ENCODE measurements at places on chromosomes 16 and 17. TPM values are rescaled to one million over a fixed set of nuclear protein-coding genes. Genes with fewer than 3 reads are reported as not detected.

The SRL gene
- not detected for total RNA-seq

The WNT3 gene
- total RNA-seq, result 0.14 TPM

The CHTF18 gene
- 70.4 TPM for total RNA-seq

The PRKCB gene
- 49.6 TPM for total RNA-seq

The STAC2 gene
- not detected for total RNA-seq

The TUBB3 gene
- total RNA-seq, result 1.0 TPM

The SPEM1 gene
- total RNA-seq, result not detected

The NCBP3 gene
- total RNA-seq, result 7.6 TPM

The HOXB7 gene
- total RNA-seq, result 1.8 TPM

The ATP1B2 gene
- 0.45 TPM for total RNA-seq

GRCh38 chr17:16987066-16987829 is 15.3 kb upstream of the TNFRSF13B start:
- DNase-seq, result no peak
- H3K36me3 ChIP-seq, result no peaks in the 10 kb centered on the region
- peak overlapping the region; percentile 50 for H3K27ac ChIP-seq
- H3K4me3 ChIP-seq, result no peak overlapping the region
- peaks cover 19% of the 10 kb centered on the region for H3K4me1 ChIP-seq
- no peaks in the 10 kb centered on the region for H3K27me3 ChIP-seq

DNA sequence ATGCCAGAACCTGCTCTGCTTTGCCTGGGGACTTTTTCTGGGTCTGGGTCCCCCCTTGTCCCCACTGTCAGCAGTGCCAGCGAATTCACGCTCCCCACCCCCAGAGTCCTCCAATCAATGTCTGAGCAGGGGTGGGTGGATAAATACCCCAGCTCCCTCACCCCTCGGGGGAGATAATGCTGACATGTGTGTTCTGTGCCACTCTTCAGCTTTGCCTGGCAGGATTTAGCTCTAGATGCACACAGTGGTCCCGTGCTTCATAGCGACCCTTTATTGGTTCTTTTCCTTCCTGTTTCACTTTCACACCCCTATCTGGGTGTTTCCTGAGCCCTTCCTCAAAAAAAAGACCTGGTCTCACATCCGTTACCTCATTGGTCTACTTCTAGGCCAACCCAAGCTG is 277.0 kb downstream of the NPIPA8 start:
- H3K36me3 ChIP-seq, result no peaks in the 10 kb centered on the region
- no peaks in the 10 kb centered on the region for H3K27me3 ChIP-seq
- DNase-seq, result no peak
- no peak overlapping the region for H3K4me3 ChIP-seq

- H3K36me3 ChIP-seq, result no peaks in the 10 kb centered on the region
- no peak overlapping the region for H3K4me3 ChIP-seq
- no peak overlapping the region for H3K27ac ChIP-seq
- no peaks in the 10 kb centered on the region for H3K27me3 ChIP-seq
Measured at GRCh38 chr16:74603848-74604247, 3.1 kb downstream of the GLG1 start.

DNA sequence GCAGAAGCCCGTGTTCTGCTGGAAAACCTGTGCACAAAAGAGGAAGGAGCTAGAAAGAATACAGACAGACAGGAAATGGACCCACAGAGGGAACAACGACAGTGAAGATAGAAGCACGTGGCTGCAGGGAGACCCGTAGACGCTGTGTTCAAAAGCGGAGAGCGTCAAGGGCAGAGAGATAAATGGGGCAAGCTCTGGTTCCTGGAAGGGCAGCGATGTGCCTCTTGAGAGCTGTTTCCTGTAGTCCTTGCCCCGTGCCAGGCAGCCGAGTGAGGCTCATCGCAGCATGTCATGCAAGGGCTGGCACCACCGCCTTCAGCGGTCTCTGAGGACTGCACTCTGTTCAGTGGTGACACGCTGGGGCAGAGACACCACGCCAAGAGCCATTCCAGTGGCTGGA is 43.6 kb upstream of the CACNG5 start:
- no peaks in the 10 kb centered on the region for H3K27me3 ChIP-seq
- peaks cover 57% of the 10 kb centered on the region for H3K36me3 ChIP-seq
- no peak overlapping the region for H3K4me3 ChIP-seq
- no peak for DNase-seq
- peaks cover 8% of the 10 kb centered on the region for H3K4me1 ChIP-seq

DNA sequence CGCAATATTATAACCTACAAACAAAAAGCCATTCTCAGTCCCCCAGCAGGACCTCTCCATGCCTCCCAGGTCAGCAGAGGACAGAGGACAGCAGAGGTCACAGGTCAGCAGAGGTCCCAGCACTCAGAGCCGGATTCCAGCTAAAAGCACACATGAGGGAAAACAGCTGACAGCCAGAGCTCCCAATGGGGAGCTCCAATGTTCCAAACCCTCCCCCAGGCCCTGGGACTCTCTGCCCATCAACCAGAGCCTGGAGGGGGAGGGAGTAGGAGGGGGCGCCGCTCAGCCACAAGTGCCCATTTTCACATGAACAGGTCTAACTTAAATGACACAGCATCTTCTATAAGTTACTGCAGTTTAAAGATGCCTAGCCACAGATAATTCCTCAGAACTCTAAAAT is 77.5 kb downstream of the ANKRD11 start:
- no peaks in the 10 kb centered on the region for H3K27me3 ChIP-seq
- no peaks in the 10 kb centered on the region for H3K36me3 ChIP-seq
- no peak overlapping the region for H3K4me3 ChIP-seq
- peaks cover 91% of the 10 kb centered on the region for H3K4me1 ChIP-seq

- no peak overlapping the region for H3K27ac ChIP-seq
- H3K4me1 ChIP-seq, result peaks cover 68% of the 10 kb centered on the region
- peaks cover 42% of the 10 kb centered on the region for H3K36me3 ChIP-seq
Measured at GRCh38 chr17:18322522-18322921, 7.4 kb downstream of the SMCR8 start.

- H3K36me3 ChIP-seq, result no peaks in the 10 kb centered on the region
- no peaks in the 10 kb centered on the region for H3K4me1 ChIP-seq
- H3K27ac ChIP-seq, result no peak overlapping the region
- H3K27me3 ChIP-seq, result no peaks in the 10 kb centered on the region
- no peak for DNase-seq
- no peak overlapping the region for H3K4me3 ChIP-seq
Measured at GRCh38 chr16:85261657-85262557, 149.6 kb upstream of the CIBAR2 start.

GRCh38 chr17:15351925-15352324 is 10.5 kb upstream of the TEKT3 start:
- peaks cover 5% of the 10 kb centered on the region for H3K4me1 ChIP-seq
- DNase-seq, result no peak
- no peak overlapping the region for H3K4me3 ChIP-seq
- no peaks in the 10 kb centered on the region for H3K27me3 ChIP-seq
- peak overlapping the region; percentile 65 for H3K27ac ChIP-seq
- no peaks in the 10 kb centered on the region for H3K36me3 ChIP-seq

GRCh38 chr17:50063561-50064252 is 7.8 kb downstream of the ITGA3 start:
- no peaks in the 10 kb centered on the region for H3K27me3 ChIP-seq
- H3K36me3 ChIP-seq, result peaks cover 11% of the 10 kb centered on the region
- no peak for DNase-seq
- H3K4me3 ChIP-seq, result no peak overlapping the region
- H3K27ac ChIP-seq, result peak overlapping the region; percentile 96
- H3K4me1 ChIP-seq, result peaks cover 60% of the 10 kb centered on the region

GRCh38 chr16:85615014-85615851 is 2.1 kb downstream of the GSE1 start:
- H3K4me3 ChIP-seq, result peak overlapping the region; percentile 67
- peak; percentile 94 for DNase-seq
- peaks cover 99% of the 10 kb centered on the region for H3K4me1 ChIP-seq
- H3K27me3 ChIP-seq, result no peaks in the 10 kb centered on the region

- H3K27ac ChIP-seq, result peak overlapping the region; percentile 97
- H3K4me1 ChIP-seq, result peaks cover 56% of the 10 kb centered on the region
- H3K4me3 ChIP-seq, result peak overlapping the region; percentile 69
- DNase-seq, result peak; percentile 73
- H3K27me3 ChIP-seq, result no peaks in the 10 kb centered on the region
Measured at GRCh38 chr16:381012-381788, 578 bp downstream of the PGAP6 start.

GRCh38 chr17:41263212-41263611 is 2.0 kb upstream of the KRTAP9-6 start:
- no peaks in the 10 kb centered on the region for H3K36me3 ChIP-seq
- H3K4me3 ChIP-seq, result no peak overlapping the region
- H3K4me1 ChIP-seq, result no peaks in the 10 kb centered on the region
- H3K27ac ChIP-seq, result no peak overlapping the region
- no peaks in the 10 kb centered on the region for H3K27me3 ChIP-seq

GRCh38 chr16:49014277-49015224 is 267.1 kb downstream of the CBLN1 start:
- no peaks in the 10 kb centered on the region for H3K4me1 ChIP-seq
- H3K27ac ChIP-seq, result no peak overlapping the region
- DNase-seq, result no peak
- H3K27me3 ChIP-seq, result peaks cover 59% of the 10 kb centered on the region
- H3K36me3 ChIP-seq, result no peaks in the 10 kb centered on the region

- no peak overlapping the region for H3K4me3 ChIP-seq
- peak; percentile 11 for DNase-seq
Measured at GRCh38 chr17:17048106-17048505, 5.8 kb downstream of the MPRIP start.
